Right lobe of liver (tissue), 6 donors: ENCODE measurements at places on chromosomes 1 and 21. TPM values are rescaled to one million over a fixed set of nuclear protein-coding genes. Genes with fewer than 3 reads are reported as not detected.

OR2L2 gene
- total RNA-seq = not detected

DNA sequence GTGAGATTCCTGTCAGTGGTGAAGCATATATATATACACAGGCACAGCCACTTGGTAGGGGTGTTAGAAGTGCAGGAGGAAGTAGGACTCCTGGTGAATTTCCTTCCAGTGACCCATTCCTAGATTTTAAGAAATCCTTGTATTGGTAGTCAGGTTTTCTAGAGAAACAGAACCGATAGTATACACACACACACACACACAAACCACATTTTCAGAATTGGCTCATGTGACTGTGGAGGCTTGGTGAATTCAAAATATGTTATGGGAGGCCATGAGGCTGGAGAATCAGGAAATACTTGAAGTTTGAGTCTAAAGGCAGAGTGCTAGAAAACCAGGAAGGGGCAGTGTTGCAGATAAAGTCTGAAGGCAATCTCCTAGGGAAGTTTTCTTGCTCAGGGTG, 114.2 kb downstream of the FCRL5 start:
- DNase-seq = no peak

DNA sequence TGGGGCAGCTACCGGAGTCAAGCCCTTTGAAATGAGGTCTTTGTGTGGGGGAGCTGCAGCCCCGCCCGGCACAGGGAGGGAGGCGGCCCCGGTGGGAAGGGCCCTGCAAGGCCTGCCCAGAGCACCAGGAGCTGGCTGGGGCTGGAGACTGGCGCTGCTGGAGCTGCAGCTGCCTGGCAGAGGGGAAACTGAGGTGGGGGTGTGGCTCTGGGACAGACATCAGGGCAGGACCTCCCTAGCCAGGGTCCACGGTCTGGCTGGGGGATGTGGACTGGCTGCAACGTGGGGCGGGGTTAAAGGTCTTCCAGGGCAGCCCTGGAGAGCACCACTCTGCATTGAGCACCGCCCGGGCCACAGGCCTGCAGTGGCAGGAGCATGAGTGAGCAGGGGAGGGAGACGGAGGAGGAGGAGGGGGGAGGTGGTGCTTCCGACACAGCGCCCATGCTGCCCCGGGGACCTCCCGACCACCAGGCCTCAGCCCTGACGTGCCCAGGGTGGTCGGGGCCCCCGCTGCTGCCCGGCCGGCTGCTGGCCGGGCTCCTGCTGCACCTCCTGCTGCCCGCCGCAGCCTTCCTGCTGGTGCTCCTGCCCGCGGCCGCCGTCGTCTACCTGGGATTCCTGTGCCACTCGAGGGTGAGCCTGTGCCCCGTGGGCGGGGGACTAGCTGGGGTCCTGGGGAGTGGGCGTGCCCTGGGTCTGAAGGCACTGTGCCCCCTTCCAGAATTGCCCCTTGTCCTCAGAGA, 4.8 kb upstream of the ANKRD65 start:
- DNase-seq = peak; percentile 53

DNA sequence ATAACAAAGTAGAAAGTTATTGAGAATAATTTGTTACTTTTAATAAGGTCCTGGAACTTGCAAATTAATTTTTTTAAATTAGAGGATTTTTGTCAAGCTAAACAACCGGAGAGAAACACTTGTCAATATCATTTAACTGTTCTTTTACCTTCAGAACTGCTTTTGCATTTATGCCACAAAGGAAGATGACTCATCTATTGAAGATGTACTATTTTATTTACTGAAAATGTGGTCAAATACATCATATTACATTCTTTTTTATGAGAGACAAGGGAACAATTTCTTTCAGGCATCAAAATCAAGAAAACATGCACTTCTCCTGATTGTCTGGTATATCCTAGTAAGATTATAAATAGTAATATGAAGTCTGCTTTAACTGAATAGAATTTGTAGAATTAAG, 558.2 kb upstream of the PRMT6 start:
- DNase-seq = no peak

GRCh38 chr1:185473186-185473585, 156.1 kb upstream of the IVNS1ABP start:
- no peak for DNase-seq
